Spinal cord (tissue), 10 donors: ENCODE measurements at places on chromosomes 7 and 10. TPM values are rescaled to one million over a fixed set of nuclear protein-coding genes. Genes with fewer than 3 reads are reported as not detected.
A peak's percentile ranks its signal among the peaks of the same experiment; 100 is the strongest.

CTAGE4 gene
- total RNA-seq, result 1.6 TPM

DNA sequence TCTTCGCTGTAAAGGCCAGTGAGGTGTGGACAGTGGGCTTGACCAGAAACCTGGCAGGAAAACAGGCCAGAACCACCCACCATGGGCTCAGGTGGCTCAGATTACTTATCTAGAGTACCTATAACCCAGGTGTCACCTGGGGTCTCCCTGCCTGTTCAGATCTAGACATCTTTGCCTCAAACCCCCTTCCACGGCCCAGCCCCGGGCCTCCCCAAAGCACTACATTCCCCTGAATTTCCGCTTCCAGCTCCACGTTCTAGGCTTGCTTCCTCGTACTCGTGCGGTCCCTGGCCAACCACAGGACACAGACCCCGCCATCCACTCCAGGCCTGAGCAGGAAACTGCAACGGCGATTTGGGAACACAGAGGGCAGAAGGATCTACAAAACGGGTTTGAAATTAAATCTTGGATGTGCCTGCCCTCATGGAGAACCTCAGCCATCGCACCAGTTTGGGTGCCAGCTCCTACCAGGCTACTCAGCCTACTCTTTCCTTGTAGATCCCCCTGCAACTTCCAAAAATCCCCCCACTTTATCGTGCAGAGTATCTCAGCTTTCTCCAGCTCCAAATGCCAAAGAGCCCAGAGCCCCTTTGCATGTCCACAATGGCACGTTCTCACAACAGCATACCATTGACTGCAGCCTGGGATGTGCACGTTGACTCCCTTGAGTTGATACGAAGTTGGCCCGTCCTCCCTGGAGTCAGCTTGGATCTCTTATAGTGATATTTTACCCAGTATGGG lies 62.7 kb upstream of the CACUL1 start:
- DNase-seq, result no peak

DNA sequence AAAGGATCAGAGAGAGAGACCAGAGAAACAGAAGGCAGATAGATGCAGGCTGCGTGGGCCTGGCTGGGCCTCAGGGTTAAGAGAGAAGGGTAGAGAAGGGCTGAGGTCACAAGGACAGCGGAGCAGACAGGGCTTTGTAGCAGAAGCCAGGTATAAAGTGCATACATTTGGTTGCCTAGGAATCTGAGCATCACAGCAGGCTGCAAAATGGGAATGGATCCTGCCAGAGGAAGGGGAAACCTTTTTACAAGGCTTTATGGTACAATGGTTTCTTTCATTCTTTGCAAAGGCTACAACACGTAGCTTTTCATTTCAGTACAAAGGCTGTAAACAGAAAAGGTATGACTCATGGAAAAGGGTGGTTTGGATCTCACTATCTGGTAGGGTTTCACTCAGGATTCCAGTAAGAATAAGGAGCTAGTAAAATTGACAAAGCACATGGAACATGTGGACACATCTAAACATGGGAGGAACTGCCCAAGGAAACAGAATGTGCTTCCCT lies 275.1 kb downstream of the DOCK4 start:
- no peak for DNase-seq

GRCh38 chr10:86862786-86863483 lies 94.5 kb downstream of the MMRN2 start:
- DNase-seq, result no peak

- DNase-seq, result peak; percentile 6
Observed at GRCh38 chr7:77940647-77941046, 142.1 kb downstream of the PHTF2 start.

- no peak for DNase-seq
Observed at GRCh38 chr7:108211382-108212201, 81.4 kb upstream of the LAMB4 start.

DNA sequence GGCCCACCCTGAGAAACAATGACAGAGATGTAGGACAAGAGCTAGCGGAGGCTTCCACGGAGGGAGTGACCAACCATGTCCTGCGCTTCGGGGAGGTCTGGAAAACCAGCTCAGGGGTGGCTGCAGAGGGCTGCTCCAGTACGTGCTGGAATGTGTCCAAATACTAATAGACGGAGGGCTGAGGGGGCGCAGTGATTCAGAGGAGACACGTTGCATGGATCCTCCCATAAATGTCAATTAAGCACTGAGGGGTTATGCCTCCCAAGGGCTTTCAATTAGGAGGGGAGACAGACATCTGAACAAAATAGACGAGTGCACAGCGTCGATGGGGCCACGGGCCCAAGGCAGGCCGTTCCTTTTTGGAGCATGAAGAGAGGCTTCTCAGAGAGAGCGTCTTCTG lies 51.0 kb upstream of the NPS start:
- no peak for DNase-seq

GRCh38 chr7:17608114-17608833 lies 309.8 kb downstream of the AHR start:
- no peak for DNase-seq

DNA sequence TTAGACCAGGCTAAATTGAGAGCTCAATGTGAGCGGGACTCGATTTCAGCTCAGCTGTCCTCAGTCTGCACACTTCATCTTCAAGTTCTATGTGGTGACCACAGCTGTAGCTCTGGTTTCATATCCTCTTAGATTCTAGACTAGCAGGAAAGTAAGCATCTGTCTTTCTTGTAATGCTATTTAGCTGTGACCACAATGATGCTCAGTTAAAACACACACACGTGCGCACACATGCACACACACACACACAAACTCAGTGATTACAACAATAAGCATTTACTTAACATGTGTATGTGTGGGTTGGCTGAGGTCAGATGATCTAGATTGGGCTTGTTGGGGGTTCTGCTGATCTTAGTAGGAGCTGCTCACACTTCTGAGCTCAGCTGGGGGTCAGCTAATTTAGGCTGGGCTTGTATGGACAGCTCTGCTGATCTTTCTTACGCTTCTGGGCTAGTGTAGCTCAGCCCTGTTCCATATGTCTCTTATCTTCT lies 82.5 kb downstream of the ZNF365 start:
- no peak for DNase-seq

- DNase-seq, result no peak
Observed at GRCh38 chr7:31494421-31494820, 19.5 kb upstream of the ITPRID1 start.
